Upper lobe of left lung (tissue), 6 donors: ENCODE measurements at places on chromosomes 1 and 21. TPM values are rescaled to one million over a fixed set of nuclear protein-coding genes. Genes with fewer than 3 reads are reported as not detected.

Gene MIXL1
- 0.20 TPM for total RNA-seq

Gene S1PR1
- 62.5 TPM for total RNA-seq

Gene RHEX
- total RNA-seq: 6.8 TPM

Gene MAP10
- 0.78 TPM for total RNA-seq

Gene TPTE
- total RNA-seq: not detected

Gene FCGR2B
- total RNA-seq: 19.9 TPM

Gene ZNF683
- 0.49 TPM for total RNA-seq

Gene CACNA1S
- total RNA-seq: not detected

Gene IL20
- not detected for total RNA-seq

Gene PAPPA2
- under 0.01 TPM for total RNA-seq

Gene SLC5A9
- 4.6 TPM for total RNA-seq

Gene VWA5B1
- not detected for total RNA-seq

Gene PTGFRN
- 33.6 TPM for total RNA-seq
